ENCODE measurements at places on chromosomes 7 and 10.

DNA sequence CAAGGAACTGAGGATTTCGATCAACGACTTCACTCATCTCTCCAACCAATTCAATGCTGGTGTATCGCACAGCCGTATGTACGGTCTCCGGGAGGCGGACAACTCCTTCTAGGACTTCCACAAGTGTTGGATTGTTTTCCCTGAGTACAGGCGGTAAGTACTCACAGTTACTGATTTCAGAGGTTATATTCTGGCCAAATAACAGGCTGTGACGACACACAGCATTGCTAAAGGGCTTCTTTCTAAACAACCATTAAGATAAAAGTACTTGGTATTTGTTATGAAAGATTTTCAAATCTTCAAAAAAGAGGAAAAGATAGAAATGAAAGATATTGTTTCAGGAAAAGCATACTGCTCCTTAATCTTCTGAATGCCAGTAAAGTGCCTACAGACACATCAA is 52.2 kb downstream of the IRF5 start:
- DNase-seq = no peak

DNA sequence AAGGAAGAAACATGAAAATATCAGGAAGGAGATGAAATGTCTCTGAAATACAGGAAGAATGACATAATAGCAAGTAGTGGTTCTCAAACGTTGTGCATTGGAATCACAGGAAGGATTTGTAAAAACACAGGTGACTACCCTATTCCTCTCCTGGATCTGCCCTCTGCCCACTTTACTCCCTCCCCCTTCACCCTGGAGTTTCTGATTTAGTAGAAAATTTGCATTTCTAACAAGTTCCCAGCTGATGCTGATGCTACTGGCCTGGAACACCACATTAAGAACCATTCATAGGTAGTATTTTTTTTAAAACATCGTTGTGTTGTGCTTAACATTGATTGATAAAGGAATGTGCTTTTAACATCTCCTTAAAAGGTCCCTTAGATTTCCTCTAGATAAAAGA is 130.9 kb downstream of the PHF14 start:
- DNase-seq = no peak

DNA sequence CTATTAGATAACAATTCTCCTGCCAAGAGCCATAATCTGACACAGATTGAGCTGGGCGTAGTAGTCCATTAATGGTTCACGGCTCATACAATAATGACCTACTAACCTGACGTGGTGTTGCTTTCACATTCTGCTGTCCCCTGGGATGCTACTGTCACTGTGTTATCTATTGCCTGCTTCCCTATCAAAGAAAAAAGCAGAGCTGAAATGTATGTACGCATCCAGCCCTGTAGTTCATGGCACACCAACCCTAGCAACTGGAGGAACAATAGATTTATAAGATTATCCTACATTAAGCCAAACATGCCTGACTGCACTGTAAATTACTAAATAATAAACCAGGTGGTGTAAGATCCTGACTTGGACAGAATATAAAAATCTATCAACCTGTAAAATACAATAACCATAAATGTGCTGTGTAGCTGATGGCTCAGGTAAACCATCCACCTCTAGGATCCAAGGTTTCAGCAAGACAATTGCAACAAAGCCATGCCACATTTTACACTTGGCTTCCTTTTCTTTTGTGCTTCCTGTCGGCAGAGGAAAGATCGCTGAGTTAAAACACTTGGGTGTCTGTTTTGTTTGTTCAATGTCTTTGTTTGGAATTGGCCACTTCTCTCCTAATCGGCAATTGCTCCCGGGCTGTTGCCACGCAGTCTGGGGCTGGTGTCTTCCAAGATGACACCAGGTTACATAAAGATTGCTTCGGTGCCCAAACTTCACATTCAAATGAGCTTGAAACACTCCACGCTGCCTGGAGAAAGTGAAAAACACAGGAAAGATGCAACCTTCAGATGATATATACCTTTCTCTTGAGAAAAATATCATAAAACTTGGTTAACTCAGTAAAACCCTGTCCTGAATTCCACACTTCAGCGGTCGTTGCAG is 143.9 kb upstream of the MGMT start:
- DNase-seq = no peak

DNA sequence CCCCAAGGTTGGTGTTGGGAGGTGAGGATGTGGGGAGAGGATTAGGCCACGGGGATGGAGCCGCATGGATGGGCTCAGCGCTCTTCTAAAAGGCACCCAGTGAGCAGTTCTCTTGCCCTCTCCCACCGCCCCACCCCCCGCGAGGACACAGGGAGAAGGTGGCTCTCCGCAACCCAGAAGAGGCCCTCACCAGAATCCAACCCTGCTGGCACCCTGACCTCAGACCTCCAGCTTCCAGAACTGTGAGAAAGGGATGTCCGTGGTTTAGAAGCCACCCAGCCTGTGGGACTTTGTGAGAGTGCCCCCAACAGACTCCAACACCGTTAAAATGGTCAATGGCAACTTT is 242.8 kb upstream of the PPP2R2D start:
- DNase-seq = no peak

- DNase-seq = no peak
These were observed 1.5 kb downstream of the PCLO start for GRCh38 chr7:83161186-83161585.

DNA sequence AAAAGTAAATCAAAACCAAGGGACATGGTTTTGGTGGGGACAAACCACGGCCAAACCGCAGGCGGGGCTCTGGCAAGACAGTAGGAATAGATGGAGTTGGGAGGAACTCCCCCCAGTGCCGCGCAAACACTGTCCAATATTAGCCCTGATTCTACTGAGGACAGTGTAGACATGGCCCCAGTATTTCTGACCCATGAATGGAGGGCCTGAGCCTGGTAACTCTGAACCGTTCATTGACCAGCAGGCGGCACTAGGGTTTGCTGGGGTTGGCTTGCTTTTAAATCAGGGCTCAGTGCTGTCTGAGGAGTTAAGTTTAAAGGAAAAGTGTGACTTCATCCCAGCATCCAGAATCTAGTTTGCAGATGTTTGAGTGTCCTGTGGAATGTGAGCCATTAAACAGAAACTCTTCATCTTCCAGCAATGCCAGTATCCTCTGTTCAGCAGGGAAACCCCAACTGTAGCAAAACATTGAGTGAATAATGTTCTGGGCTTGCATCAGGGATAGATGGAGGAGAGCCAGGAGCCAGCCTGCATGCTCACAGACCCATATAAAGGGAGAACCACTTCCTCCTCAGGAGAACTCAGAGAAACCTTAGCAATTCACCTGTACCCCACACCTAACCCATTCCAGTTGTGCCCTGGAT is 147.4 kb upstream of the PRSS58 start:
- DNase-seq = no peak

DNA sequence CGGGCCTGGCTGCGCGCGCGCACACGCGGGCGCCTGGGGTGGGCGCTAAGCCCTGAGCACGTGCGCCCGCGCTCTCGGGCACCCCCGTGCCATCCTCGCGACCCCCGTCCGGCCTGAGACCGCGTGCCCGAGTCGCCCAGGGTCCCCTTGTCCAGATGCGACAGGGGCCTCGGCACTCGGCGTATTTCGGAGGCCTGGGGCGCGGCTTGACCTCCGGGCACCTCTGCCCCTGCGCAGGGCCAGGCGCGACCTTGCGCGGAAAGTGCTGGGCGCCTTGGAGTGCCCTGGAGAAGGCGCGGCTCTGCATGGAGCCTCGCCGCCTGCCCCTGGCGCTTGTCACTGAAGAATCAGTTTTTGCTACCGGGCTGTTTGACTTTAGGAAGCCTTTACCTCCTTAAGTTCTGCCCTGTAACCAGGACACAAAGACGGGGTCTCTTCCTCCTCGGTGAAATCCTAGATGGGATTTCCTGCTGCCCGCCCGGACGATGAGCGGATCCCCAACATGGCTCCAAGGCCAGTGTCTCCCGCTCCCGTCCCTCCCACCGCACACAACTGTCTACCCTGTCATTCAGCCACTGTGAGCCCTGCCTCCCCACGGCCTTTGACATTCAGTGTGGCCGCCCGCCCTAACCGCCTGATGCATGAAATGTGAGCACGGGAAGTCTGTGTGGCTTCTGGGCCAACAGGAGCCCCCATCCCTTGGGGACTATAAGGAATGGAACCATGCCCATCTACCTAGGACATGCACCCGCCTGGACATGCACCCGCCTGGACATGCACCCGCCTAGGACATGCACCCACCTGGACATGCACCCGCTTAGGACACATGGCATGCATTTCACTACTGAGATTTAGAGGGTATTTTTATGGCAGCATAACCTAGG is 1.1 kb upstream of the STK32C start:
- DNase-seq = no peak

GRCh38 chr10:35434533-35434932 is 98.2 kb downstream of the CCNY start:
- no peak for DNase-seq

DNA sequence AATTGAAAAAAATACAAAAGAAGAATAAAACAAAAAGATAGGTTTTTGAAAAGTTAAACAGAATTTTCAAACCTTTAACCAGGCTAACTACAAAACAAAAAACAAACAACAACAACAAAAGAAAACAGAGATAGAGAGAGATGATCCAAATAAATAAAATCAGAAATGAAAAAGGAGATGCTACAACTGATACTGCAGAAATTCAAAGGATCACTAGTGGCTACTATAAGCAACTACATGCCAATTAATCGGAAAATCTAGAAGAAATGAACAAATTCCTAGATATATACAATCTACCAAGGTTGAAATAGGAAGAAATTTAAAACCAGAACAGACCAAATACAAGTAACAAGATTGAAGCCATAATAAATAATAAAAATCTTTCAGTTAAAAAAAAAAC is 326.8 kb upstream of the VSTM2A start:
- no peak for DNase-seq

GRCh38 chr7:106737202-106737562 is 76.2 kb upstream of the CCDC71L start:
- no peak for DNase-seq

DNA sequence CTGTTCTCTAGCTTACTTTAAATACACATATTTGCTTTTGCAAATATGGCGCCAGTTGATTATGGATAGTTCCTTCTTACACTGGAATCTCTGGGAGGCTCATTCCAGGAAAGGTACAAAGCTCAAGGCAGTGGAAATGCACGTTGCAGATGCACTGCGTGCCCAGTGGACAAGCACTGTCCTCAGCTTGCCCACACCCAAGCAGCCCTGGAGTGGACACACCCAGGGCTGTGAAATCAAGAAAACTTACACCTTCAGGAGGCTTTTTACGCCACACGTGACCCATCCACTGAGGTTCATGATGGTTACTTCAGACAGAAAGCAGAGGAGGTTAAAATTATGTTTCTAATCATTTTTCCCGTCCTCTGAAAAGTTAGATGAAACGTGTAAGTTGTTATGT is 248.5 kb downstream of the VTI1A start:
- no peak for DNase-seq

- DNase-seq = no peak
These were observed 114.6 kb upstream of the FZD1 start for GRCh38 chr7:91149341-91150246.

DNA sequence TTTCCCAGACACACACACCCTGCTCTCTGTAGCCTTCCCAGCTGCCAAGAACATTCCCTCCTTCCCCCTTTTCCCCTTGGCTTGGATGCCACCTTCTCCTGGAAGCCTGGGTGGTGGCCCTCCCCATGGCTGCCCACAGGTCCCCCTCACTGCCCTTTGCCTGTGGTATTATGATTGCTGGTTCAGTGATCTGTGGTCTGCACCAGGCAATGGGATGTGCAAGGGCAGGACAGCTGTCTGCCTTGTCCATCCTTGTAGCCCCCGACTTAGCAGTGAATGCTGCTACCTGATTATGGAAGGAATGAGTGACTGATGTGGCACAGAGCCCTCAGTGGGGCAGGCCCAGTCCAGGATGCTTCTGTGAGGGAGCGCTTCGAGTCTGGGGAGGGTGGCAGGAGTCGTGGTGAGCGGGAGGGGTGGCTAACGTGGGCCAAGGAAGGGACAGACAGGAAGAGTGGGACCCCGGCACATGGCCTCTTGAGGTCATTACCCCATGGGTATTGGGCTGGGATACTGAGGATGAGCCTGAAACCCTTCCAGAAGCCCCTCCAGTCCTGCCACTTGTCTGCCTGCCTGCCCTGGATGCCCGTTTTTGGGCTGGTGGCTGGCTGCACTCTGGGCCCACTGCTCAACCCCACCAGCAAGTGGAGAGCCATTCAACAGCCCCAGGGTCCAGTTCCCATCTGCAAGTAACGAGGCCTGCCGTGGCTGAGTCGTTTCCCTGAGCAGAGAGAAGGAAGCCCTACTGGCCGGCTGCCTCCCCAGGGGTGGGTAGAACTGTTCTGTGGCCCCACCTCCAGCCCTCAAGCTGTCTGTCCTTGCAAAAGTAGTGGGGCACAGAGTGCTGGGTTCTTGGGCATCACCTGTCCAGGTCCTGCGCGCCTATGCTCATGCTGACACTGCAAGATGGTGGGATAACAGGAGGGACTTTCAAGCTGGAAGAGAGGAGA is 8.8 kb downstream of the CHST3 start:
- DNase-seq = no peak

GRCh38 chr7:151877911-151878835 is 1.3 kb upstream of the PRKAG2 start:
- DNase-seq = no peak

- DNase-seq = no peak
These were observed 248.5 kb downstream of the AGMO start for GRCh38 chr7:15313361-15313760.

DNA sequence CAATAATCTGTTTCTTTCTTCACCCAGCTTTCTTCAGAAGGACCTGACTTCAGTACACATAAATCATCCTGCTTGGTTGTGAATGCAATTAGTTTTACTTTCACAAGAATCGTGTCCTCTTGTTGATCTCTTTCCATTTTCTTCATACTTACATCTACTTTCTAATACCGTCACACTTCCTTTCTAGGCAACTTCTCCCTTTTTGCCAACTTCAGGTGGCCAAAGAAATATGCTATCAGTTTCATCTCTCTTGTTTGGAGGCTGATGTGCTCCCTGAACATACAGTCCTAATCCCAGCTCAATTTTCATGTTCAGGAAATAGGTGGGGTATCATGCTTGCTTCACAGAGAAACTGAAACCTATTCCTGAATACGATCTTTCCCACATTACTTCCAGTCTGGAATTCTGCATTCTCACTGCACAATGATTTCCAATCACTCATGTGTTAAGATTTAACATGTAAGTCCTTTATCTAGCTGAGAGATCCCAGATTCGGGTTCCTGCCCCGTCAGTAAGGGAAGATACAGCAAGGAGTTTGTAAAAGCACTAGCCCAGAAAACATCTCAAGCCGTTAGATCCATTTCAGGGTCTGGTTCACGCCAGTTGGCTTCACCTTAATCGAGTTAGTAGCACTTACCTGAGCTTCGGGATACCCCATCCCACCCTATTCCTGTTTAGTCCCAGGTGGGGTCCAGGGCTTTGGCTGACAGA is 994 bp downstream of the SLC25A28 start:
- DNase-seq = no peak

GRCh38 chr10:19999431-19999830 is 183.2 kb downstream of the PLXDC2 start:
- no peak for DNase-seq

DNA sequence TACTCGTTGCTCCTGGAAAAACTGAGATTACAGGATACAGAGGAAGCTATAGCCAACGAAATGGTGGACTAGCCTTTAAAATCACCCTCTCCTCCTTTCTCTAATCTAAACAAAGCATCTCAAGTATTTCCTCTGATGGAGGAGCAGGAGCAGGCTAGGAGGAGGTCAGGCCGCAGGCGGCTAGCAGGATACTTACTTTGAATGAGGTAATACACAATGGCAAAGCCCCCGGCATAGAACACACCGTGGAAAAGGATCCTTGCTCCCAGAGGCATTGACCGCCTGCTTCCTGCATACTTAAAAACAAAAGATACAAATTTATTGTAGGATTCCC is 64.4 kb downstream of the STK17A start:
- DNase-seq = no peak
